ENCODE measurements at places on chromosomes 4 and X. TPM values are rescaled to one million over a fixed set of nuclear protein-coding genes. Genes with fewer than 3 reads are reported as not detected.

- H3K27me3 ChIP-seq, result no peaks in the 10 kb centered on the region
- no peak overlapping the region for H3K27ac ChIP-seq
- no peaks in the 10 kb centered on the region for H3K4me1 ChIP-seq
- no peak overlapping the region for H3K4me3 ChIP-seq
Measured at GRCh38 chr4:101169044-101170014, 178.0 kb downstream of the PPP3CA start.

DNA sequence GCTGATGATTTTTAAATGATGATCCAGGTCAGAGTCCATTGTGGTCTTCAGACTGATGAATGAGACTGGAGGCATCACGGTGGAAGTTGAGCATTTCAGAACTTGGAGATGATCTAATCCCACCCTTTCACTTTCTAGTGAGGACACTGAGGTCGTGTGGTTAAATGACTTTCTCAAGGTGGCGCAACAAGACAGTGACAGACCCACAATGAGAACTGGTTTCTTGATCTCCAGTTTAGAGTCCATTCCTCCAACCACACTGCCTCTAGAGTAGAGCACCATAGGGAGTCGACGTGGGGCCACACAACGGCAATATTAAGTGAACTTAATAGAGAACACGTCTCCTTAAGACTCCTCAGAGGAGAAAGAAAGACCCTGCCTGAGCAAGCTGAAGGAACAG is 381.0 kb downstream of the UNC5C start:
- no peaks in the 10 kb centered on the region for H3K27me3 ChIP-seq
- DNase-seq, result no peak
- H3K27ac ChIP-seq, result no peak overlapping the region

DNA sequence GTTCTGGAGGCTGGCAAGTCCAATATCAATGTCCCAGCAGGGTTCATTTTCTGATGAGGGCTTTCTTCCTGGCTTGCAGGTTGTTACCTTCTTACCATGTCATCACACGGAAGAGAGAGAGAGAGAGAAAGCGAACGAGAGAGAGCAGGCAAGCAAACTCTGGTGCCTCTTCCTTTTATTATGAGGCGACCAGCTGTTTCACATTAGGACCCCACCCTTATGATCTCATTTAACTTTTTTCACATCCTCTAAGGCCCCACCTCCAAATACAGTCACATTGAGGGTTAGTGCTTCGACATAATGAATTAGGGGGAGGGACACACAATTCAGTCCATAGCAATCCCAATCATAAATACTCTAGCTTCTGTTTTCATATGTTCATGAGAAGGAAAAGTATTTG is 10.6 kb upstream of the GPR174 start:
- DNase-seq, result no peak
- H3K4me1 ChIP-seq, result no peaks in the 10 kb centered on the region
- no peaks in the 10 kb centered on the region for H3K27me3 ChIP-seq
- no peak overlapping the region for H3K4me3 ChIP-seq
- no peaks in the 10 kb centered on the region for H3K36me3 ChIP-seq

DNA sequence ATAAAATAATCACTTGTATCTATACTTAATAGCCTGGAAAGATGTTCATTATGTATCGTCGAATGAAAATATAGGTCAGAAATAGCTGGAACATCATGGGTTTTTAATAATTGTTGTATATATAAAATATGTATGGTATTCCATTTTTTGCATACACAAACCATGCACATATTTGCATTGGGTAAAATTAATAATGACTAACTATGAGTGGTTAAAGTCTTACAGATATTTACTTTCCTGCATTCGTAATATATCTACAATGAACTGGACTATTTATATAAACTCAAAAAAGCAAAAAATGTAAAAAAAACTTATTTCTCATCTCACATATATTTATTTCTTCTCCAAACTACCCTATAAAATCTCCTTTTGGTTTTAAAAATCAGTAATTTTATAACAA is 46.0 kb downstream of the CYLC1 start:
- H3K27ac ChIP-seq, result no peak overlapping the region
- DNase-seq, result no peak

DNA sequence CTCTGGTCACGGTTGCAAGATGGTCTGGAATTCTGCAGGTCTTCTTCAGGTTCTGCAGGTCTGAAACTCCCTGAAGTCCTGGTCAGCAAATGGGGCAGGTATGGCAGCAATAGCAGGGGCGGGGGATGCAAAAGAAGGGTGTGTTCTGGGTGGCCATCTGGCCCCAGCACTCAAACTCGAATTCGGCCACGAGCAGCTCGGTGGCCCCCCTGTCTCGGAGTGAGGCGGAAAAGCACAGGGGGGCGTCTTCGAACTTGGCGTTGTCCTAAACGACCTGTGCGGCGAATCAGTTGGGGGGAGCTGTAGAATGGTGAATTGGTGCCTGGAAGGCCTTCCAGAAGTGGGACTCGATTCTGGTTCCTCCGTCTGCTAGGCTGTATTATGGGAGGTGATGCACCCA is 2.1 kb downstream of the RTL5 start:
- no peak overlapping the region for H3K27ac ChIP-seq
- no peak overlapping the region for H3K4me3 ChIP-seq
- H3K36me3 ChIP-seq, result no peaks in the 10 kb centered on the region
- peaks cover 4% of the 10 kb centered on the region for H3K4me1 ChIP-seq

ZAR1 gene
- polyA plus RNA-seq, result not detected

All from pancreas (tissue), 10 donors.